Dorsolateral prefrontal cortex (tissue), 122 donors: ENCODE measurements at places on chromosomes 5 and 9. TPM values are rescaled to one million over a fixed set of nuclear protein-coding genes. Genes with fewer than 3 reads are reported as not detected.

SPINK5 gene
- total RNA-seq = not detected

PTPRD gene
- total RNA-seq = 306 TPM

ROPN1L gene
- 4.6 TPM for total RNA-seq

UGT3A1 gene
- not detected for total RNA-seq

PCDHA10 gene
- 13.4 TPM for total RNA-seq

FAT2 gene
- not detected for total RNA-seq
